HepG2 (cell line): ENCODE measurements at places on chromosomes 16 and 17. TPM values are rescaled to one million over a fixed set of nuclear protein-coding genes. Genes with fewer than 3 reads are reported as not detected.

GRCh38 chr17:57607553-57608120 is 137.5 kb downstream of the CCDC182 start:
- peaks cover 42% of the 10 kb centered on the region for H3K4me1 ChIP-seq
- H3K27ac ChIP-seq: no peak overlapping the region
- no peak overlapping the region for H3K4me3 ChIP-seq
- no peak for DNase-seq
- H3K36me3 ChIP-seq: peaks cover 8% of the 10 kb centered on the region; the same call in 2 of the 3 replicates

DNA sequence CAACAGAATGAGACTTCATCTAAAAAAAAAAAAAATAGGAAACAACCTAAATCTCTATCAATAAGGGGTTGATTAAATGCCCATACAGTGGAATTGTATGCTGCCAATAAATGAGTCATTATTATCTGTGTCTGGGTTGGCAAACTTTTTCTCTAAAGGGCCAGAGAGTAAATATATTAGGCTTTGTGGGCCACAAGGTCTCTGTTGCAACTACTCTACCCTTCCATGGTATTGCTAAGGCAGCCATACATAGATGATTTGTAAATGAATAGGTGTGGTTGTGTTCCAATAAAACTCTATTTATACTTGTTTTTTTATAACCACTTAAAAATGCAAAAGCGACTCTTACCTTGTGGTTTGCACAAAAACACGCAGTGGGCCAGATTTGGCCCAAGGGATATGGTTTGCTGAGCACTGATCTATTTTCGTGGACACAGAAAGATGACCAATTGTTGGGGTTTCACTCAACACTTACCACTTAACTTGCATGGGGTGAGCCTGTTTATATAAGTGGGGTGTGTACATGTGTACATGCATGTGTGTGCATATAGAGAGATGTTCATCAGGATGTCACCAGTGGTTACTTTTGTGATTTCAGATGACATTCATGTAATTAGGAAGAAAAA is 12.4 kb upstream of the IL4R start:
- H3K27me3 ChIP-seq: no peaks in the 10 kb centered on the region
- DNase-seq: no peak
- no peaks in the 10 kb centered on the region for H3K4me1 ChIP-seq
- H3K4me3 ChIP-seq: no peak overlapping the region
- H3K36me3 ChIP-seq: no peaks in the 10 kb centered on the region

DNA sequence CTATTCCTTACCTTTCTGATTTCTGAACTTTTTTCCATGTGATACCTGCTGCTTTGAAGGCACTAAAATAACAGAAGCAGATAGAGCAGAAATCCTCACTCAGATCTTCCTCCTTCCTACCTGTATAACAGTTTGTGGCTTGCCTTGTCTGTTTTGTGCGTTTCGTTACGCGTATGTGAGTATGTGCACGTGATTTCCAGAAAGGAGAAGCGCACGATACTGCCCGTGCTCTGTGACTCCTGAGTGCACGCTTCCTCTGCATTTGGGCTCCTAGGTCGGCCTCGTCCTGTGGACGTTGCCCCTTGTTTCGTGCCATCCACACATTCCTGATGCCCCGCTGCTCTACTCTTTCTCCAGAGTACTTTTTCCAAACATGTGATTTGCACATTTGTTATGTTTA is 4.1 kb downstream of the COX4I1 start:
- peaks cover 21% of the 10 kb centered on the region for H3K4me1 ChIP-seq
- H3K27ac ChIP-seq: no peak overlapping the region
- DNase-seq: no peak
- H3K27me3 ChIP-seq: no peaks in the 10 kb centered on the region
- peaks cover 29% of the 10 kb centered on the region for H3K36me3 ChIP-seq

DNA sequence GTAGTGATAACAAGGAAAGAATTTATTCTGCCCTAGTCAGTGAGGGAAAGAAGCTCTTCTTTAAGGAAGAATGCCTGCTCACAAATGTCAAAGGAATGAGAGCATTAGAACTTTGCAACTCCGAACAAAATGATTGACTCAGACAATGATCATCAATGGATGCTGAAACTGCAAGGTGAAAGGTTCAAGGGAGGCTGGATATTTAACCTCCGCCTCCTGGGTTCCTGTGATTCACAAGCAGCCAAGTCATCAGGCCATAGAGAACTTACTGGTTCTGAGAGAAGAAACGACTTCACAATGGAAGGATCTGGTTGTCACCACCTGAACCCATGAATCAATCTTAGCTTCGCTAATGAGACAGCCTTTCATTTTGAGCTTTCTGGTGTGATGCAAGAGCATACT is 16.0 kb upstream of the SCNN1B start:
- H3K27ac ChIP-seq: no peak overlapping the region
- no peaks in the 10 kb centered on the region for H3K4me1 ChIP-seq
- no peak overlapping the region for H3K4me3 ChIP-seq
- 0 out of 2 replicates have a peak, but pooled peaks cover 2% of the 10 kb centered on the region for H3K27me3 ChIP-seq
- no peak for DNase-seq
- H3K36me3 ChIP-seq: no peaks in the 10 kb centered on the region

DNA sequence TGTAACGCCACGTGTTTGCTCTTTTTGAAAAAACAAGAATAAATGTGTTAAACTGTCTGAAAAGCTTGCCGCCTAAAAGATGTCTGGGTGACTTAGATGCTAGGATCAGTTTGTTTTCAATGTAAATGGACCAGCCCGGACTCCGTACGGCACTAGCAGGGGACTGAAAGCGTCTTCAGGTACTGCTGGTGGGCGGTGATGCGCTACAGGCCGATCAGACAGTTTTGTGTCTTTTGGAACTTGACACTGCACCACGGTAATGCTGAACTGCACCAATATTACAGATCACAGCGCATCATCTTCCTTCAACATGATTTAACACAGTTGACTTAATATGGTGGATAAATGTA is 727 bp upstream of the MBTPS1 start:
- DNase-seq: no peak
- peaks cover 3% of the 10 kb centered on the region; the same call in 1 of the 3 replicates for H3K27me3 ChIP-seq
- peak overlapping the region; percentile 85 for H3K27ac ChIP-seq
- peak overlapping the region; percentile 99 for H3K4me3 ChIP-seq
- peaks cover 3% of the 10 kb centered on the region; the same call in 1 of the 3 replicates for H3K36me3 ChIP-seq
- peaks cover 30% of the 10 kb centered on the region for H3K4me1 ChIP-seq

GRCh38 chr16:55502801-55503366 is 6.0 kb upstream of the LPCAT2 start:
- peaks cover 47% of the 10 kb centered on the region for H3K4me1 ChIP-seq
- DNase-seq: peak; percentile 79
- H3K36me3 ChIP-seq: no peaks in the 10 kb centered on the region
- H3K27me3 ChIP-seq: no peaks in the 10 kb centered on the region

GRCh38 chr16:73171380-73171779 is 123.5 kb upstream of the ZFHX3 start:
- no peaks in the 10 kb centered on the region for H3K27me3 ChIP-seq
- H3K4me1 ChIP-seq: peaks cover 15% of the 10 kb centered on the region
- no peak for DNase-seq

GRCh38 chr17:76496464-76496863 is 4.8 kb downstream of the RHBDF2 start:
- H3K27ac ChIP-seq: no peak overlapping the region
- no peak overlapping the region for H3K4me3 ChIP-seq
- H3K4me1 ChIP-seq: peaks cover 70% of the 10 kb centered on the region
- no peaks in the 10 kb centered on the region; the same call in 2 of the 3 replicates for H3K27me3 ChIP-seq
- 0 out of 2 replicates have a peak, but pooled peaks cover 1% of the 10 kb centered on the region for H3K36me3 ChIP-seq

DNA sequence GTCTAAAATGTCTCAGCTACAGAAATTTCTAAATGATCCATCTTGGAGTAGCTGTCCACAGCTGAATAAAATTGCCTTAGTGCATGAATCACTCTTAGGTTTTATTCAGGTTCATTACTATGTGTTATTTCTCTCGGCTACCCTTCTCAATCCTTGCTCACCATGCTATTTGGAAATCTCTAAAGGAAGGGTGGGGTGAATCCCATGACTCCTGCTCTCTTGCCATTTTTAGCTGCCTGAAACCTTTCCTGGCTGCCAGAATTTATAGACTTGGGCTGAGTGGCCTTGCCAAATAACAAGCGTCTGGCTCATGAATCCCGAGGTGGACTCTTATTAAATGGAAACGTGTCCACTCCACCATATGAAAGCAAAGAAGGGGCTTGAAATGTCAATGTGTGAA is 936.1 kb upstream of the SOX9 start:
- H3K4me1 ChIP-seq: no peaks in the 10 kb centered on the region
- no peak overlapping the region for H3K27ac ChIP-seq
- DNase-seq: no peak

DNA sequence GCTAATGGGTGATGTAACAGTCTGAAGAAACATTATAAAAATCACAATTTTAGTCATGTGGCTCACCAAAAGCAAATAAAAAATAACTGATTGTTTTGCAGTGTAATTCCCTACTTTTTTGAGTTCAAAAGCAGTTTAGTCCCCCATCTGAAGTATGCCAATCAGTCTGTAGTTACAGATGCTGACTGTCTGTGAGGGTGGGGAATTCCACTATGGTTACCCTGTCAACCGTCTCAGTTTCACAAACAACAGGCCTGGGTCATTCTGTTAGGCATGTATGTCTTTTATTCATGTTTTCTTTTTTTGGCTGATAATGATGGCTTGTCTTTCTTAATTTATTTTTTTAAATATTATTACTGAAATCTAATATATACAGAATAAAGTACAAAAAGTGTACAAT is 69.3 kb downstream of the STXBP4 start:
- peaks cover 6% of the 10 kb centered on the region for H3K4me1 ChIP-seq
- H3K36me3 ChIP-seq: peaks cover 8% of the 10 kb centered on the region; the same call in 1 of the 3 replicates
- H3K27me3 ChIP-seq: no peaks in the 10 kb centered on the region

DNA sequence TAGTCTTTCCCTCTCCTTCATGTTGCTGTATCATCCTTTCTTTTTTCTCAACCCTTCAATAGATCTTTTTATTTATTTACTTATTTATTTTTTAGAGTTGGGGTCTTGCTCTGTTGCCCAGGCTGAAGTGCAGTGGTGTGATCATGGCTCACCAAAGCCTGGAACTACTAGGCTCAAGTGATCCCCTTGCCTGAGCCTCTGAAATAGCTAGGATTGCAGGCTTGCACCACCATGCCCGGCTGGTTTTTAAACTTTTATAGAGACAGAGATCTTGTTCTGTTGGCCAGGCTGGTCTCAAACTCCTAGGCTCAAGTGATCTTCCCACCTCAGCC is 51.7 kb downstream of the SNX29 start:
- no peak for DNase-seq
- H3K27me3 ChIP-seq: no peaks in the 10 kb centered on the region
- no peak overlapping the region for H3K27ac ChIP-seq
- no peaks in the 10 kb centered on the region for H3K36me3 ChIP-seq
- H3K4me3 ChIP-seq: no peak overlapping the region

DNA sequence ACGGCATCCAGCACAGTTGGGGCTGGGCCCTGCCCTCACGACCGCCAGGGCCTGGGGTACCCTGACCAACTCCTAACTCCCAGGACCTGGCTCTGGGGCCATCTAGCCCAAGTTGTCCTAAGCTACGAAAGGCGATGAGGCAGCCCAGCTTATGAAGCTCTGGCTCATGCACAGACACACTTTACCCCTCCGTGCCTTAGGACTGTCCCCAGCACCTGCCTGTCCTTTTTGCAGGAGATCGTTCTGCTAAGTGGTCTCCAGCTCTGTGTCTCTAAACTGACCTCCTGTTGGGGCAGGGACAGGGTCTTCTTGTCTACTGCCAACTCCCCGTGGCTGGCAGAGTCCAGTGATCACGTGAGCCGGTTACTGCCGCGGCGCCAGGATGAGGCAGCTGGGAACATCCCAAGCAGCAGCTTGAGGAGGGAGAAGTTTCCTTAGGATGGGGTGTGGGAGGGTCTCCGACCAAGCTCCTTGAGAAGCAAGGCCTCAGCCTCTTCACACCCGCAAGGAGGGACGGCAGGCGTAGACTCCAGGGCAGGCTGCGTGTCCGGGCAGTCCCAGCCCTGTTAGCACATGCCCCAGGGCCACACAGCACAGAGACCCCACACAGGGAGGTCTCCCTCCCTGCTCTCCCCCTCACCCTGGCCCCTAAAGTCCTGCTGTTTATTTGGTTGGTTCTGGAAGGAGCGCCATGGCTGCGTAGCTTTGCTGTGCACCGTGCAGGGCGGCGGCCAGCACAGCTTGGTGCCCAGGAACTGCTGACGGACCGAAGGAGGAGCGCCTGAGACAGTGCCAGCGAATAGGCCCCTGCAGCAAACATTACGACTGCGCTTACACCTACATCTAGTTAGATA is 16.4 kb upstream of the METRNL start:
- no peaks in the 10 kb centered on the region for H3K36me3 ChIP-seq
- no peak overlapping the region for H3K27ac ChIP-seq
- H3K4me3 ChIP-seq: no peak overlapping the region

DNA sequence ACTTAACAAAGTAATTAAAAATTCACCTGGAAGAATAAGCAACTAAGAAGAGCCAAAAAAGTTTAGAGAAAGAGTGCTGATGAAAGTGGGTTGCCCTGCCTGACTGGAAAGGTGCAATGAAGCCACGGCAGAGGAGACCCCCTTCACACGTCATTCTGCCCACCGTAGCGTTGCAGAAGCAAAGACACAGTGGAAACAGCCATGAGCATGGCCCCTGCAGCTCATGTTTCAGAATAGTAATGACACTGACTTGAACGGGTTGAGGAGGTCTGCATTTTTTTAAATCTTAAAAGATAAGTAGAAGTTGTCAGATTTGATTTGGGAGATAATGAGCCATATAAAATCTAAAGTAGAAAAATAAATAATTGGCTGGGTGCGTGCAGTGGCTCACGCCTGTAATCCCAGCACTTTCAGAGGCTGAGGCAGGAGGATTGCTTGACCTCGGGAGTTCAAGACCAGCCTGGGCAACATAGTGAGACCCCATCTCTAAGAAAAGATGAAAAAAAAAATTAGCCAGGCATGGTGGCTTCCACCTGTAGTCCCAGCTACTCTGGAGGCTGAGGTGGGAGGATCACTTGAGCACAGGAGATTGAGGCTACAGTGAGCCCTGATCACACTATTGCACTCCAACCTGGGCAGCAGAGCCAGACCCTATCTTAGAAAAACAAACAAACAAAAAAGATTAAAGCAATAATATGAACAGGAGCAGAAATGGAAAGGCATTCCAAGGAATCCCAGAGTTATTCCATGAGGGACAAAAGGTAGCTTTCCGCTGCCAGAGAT is 184.6 kb downstream of the LGALS9B start:
- H3K4me1 ChIP-seq: no peaks in the 10 kb centered on the region
- no peak for DNase-seq
- no peaks in the 10 kb centered on the region for H3K36me3 ChIP-seq
- no peaks in the 10 kb centered on the region for H3K27me3 ChIP-seq
- no peak overlapping the region for H3K27ac ChIP-seq

KRTAP9-2 gene
- polyA plus RNA-seq: not detected in 2 replicates

SOX8 gene
- polyA plus RNA-seq: 0.28 and 0.34 TPM in 2 replicates
